ENCODE measurements at places on chromosomes 4 and X.
A peak's percentile ranks its signal among the peaks of the same experiment; 100 is the strongest.

- DNase-seq, result peak; percentile 80
Observed at GRCh38 chrX:45769761-45770582, 569.3 kb upstream of the DIPK2B start.

- DNase-seq, result no peak
Observed at GRCh38 chrX:153984351-153985178, 12.0 kb downstream of the TMEM187 start.

DNA sequence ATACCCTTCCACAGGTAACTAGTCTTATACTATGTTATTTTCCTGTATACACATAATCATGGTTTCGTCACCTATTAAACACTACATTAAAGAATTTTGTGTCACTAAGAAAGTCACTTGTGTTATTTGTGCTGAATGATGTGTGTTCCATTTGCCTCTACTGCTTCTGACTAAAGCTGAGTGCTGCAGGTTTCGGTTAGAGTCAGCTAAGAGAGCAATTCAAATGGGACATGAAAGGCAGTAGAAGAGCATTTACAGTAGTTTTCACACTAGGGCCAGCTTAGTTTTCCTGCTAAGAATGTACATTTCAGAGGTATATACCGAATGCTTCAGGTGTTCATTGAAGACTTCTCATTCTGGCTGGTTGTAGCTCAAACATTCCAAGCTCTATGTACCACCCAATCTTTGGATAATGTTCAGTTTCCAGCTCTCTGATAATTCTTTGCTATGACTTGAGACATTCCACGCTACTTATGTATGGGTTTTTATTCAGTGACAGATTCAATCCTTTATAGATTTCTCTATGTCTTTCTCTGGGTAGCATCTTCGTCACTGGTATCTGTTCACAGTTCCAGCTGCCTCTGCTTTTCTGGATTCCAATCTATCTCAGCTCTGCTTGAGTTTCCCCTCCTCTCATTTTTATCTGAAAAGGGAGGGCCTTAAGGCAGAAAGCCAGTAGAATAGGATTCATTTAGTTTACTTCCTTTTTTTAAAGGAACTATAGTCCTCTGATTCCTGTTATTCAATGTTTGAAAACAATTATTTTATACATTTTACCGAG, 164.4 kb downstream of the CXXC4 start:
- no peak for DNase-seq

GRCh38 chrX:133188631-133189030, 29.5 kb downstream of the TFDP3 start:
- DNase-seq, result no peak

GRCh38 chr4:16297003-16297402, 70.7 kb upstream of the TAPT1 start:
- DNase-seq, result no peak

DNA sequence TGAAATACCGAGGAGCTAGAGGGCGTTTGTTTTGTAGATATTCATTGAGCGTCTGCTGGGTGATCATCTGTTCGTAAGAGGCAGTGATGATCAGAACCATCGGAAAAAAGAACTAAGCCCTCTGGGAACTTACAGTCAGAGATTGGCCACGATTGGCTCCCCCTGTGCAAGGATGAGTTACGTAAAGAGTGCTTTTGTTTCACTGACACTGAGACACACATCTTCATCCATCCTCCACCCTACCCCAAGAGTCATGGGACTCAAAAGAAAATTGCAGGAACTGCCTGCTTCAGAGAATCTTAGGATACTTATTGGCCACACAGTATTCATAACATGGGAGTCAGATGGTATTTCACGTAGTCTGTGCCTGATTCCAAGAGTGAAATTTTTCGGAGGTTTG, 62.1 kb downstream of the GEMIN8 start:
- no peak for DNase-seq

GRCh38 chr4:25856756-25857155, 6.0 kb downstream of the SEL1L3 start:
- no peak for DNase-seq

DNA sequence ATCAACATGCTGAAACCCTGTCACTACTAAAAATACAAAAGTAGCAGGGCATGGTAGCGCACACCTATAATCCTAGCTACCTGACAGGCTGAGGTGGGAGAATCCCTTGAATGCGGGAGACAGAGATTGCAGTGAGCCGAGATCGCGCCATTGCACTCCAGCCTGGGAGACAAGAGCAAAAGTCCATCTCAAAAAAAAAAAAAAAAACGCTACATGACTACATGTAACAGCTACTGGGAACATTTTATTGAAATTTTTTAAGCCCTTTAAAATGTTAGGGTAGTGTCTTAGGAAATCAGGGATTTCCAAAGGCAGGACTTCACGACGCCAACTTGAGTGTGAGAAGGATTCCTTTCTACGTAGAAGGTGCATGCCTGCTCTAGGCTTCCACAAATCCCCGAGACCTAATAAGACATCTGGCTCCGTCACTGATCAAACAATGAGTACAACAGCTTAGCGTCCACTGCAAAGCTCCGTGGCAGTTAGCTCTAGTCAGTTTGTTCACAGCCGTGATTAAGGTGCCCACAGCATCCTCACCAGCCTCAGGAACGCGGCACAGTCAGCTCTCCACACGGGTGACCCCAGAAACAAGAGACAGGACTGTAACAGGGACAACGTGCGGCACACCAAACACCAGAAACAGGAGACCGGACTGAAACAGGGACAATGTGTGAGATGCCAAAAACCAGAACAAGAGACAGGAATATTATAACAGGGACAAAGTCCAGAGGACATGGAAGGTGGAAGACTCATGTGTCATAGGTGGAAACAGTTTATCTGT, 33.7 kb downstream of the DHRSX start:
- no peak for DNase-seq

- no peak for DNase-seq
Observed at GRCh38 chr4:184843984-184844554, 18.3 kb upstream of the ACSL1 start.

DNA sequence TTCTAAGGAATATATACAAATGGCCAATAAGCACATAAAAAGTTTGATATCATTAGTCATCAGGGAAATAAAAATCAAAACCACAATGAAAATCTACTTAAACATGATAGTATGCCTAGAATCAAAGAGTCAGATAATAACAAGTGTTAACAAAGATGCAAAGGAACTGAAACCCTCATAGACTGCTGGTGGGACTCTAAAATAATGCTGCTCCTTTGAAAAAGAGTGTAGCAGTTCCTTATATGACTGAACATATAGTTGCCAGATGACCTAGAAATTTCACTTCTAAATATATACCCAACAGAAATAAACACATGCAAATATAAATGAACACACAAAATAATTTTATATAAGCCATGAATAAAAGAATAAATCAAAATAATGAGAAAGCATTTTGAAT, 205.1 kb upstream of the CTSO start:
- no peak for DNase-seq

- no peak for DNase-seq
Observed at GRCh38 chr4:111864066-111864465, 281.2 kb upstream of the FAM241A start.

GRCh38 chr4:6560416-6561172, 14.4 kb upstream of the MAN2B2 start:
- DNase-seq, result no peak

DNA sequence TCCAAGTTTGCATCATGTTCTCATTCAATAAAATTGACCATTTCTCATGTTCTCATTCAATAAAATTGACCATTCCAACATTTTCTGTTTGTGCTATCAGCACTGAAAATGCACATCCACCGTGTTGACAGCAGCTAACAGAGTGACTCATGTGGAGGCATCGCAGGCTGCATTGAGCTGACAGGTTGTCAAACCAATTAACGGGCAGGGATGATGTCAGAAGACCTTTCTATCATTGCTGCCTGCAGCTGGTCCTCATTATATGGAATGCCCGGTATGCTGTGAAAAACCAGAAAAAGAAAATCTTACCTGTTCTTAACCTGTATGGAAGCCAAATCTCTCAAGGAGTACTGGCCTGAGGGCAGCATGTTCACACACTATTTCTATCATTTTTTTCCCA, 202.0 kb downstream of the SMIM20 start:
- no peak for DNase-seq
